GM12892 (cell line): ENCODE measurements at places on chromosomes 16 and 17.

DNA sequence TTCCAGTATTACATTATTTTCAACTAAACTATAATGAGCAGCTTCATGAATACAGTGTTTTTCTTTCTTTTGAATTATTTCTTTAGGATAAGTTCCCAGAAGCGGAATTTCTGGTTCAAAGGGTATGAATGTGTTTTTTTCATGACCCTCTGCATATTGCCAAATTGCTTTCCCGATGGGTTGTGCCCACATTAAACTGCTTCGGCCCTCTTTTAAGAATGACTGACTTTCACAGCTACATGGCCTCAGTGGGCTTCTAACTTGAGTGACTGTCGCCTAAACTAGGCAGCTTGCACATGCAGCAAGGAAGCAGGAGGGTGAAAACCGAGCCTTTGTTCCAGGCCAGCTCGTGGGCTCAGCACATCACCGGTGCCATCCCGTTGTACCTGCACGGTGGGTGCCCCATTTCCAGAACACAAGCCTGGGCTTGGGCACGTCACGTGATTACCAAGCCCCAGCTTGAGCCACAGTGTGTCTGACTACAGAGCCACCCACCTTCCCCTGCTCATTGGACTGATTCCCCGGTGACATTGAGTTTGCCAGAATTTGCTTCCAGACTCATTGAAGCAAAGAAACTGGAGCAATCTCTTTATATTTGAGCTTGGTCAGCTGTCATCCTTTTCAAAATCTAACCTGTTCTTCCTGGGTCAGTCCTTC, 112.8 kb downstream of the CLEC16A start:
- DNase-seq: no peak

- DNase-seq: no peak
Observed at GRCh38 chr16:4506450-4506849, 30.3 kb downstream of the HMOX2 start.

DNA sequence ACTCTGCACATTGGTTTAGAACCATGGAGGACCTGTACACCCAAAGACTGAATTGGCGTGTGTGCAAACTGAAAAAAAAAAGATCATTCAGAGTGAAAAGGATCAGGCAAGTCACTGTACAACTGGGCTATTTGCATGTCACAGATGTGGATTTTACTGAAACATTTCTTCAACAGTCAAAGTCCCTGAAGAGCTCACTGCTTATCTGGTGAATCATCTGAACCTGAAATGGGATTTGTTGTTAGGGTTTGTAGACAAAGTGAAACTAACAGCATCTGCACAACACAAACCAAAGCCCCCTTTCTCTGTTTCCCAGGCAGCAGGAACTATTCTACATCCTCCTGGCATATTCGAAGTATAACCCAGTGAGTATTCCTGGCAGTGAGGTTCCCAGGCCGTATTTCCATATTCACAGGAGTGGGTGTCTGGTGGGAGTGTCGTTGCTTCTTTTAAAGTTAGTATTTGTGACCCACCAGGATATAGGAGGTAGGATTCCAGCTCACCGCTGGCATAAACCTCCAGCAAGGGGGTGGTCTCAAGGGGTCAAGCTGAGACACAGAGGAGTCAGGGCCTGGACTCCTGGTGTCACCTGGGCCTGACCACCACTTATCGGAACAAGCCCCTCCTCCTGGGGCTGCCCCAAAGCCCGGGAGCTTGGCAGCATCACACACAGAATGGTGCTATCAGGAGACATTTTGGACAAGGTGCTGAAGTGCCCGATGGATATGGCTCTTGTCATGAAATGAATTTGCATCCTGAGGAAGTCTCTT, 80.9 kb downstream of the GOSR1 start:
- DNase-seq: no peak

GRCh38 chr17:61461967-61462718, 9.9 kb downstream of the TBX4 start:
- no peak for DNase-seq

GRCh38 chr16:78606545-78606944, 507.1 kb downstream of the WWOX start:
- no peak for DNase-seq

DNA sequence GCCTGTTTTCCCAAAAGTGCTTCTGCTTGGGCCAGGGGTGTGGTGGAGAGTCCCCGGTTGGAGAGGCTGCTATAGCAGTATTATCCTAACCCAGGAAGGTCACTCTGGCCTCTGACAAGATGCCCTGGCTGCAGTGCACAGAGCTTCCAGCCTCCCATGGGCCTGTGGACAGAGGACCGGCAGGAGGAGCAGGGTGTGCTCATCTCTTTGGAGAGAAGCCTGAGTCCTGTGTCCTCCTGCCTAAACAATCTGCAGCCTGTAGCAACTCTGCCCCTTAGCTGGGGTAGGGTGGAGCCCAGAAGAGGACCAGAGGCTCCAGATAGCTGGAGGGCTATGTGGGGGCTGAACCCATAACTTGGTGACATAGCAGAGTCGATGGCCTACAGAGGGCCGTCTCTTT, 78.0 kb downstream of the MPRIP start:
- DNase-seq: no peak

DNA sequence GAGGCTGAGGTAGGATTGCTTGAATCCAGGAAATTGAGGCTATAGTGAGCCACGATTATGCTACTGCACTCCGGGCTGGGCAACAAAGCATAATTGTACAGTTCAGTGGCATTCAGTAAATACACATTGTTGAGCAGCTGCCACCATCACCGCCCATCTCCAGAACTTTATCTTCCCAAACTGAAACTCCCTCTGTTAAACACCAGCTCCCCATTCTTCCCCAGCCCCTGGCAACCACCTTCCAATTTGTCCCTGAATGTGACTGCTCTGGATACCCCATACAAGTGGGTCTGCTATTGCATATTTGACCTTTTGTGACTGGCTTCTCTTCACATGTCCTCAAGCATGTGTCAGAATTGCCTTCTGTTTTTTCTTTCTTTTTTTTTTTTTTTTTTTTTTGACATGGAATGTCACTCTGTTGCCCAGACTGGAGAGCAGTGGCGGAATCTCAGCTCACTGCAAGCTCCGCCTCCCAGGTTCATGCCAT, 2.9 kb downstream of the RPL38 start:
- DNase-seq: no peak
